ENCODE measurements at places on chromosomes 3 and 15. TPM values are rescaled to one million over a fixed set of nuclear protein-coding genes. Genes with fewer than 3 reads are reported as not detected.

GRCh38 chr3:186682812-186683211 lies 17.0 kb downstream of the HRG start:
- no peak for DNase-seq

GRCh38 chr3:136664771-136665170 lies 87.4 kb downstream of the STAG1 start:
- DNase-seq: no peak

DNA sequence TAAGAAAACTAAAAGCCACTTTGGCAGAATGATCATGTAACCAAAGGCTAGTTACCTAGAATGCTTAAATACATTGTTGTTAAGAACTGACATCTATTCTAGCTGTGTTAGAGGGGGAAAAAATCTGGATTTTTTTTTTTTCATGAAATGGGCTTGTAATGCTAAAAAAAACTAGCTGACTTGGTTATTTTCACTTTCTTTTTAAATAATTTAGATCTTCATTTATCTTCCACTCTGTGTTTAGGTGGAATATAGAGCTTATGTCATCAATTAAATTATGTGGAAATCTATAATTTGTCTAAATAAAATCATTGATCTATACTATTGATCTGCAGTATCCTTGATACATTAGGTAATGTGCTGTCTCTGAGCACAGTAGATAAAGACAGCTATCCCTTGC lies 217.4 kb downstream of the TCF12 start:
- DNase-seq: no peak

DNA sequence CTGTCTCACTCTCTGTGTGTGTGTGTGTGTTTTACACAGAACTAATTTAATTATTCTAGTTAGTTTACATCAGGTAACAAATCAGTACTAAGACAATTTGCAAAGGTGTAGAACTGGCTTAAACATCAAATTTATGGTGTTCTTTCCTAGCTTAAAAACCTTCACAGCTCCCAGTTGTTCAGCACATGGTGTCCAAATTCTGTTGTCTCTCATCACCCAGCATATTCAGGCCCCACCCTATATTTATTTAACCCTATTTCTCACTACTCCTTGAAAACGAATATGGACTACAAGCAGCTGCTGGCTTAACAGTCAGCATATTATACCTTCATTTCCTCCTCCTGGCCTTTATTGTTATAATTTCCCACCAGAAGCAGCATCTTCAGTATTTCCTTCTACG lies 1.2 kb downstream of the IL20RB start:
- no peak for DNase-seq

GRCh38 chr3:37510755-37511154 lies 336.4 kb upstream of the LRRFIP2 start:
- DNase-seq: no peak

IGSF11 gene
- total RNA-seq: not detected

- no peak for DNase-seq
Measured at GRCh38 chr3:49942651-49943050, 2.7 kb downstream of the RBM6 start.

DNA sequence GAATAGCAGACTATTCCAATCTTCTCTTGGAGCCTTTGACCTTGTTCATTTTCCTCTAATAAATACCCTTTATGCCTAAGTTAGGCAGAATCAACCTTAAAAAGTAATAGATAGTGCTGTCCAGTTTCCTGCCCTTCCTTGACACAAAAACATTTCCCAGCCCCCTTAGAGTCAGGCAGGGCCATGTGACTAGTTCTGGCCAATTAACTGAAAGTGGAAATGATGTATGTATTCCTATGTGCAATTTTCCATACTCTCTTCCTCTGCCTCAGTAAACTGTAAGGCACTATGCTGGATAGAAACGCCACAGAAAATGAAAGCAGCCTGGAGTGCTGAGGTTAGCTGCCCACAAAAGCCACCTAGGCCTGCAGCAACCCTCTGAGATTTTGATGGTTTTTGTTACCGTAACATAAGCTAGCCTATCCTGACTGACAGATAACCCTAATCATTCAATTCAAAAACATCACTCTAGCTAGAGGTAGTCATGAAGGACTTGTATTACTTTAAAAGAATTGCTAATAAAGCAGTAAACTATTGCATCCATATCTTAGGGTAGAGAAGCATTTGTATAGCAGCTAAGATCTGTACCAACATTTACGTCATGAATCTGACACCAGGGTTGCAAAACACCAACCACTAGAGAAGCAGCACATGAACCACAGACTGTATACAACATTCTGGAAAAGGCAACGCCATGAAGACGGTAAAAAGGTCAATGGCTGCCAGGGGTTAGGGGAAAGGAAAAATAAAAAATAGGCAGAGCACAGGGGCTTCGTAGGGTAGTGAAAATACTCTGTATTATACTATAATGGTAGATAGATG lies 112.9 kb downstream of the ULK4 start:
- DNase-seq: no peak

GRCh38 chr3:197466586-197467399 lies 89.0 kb downstream of the BDH1 start:
- DNase-seq: peak; percentile 80

CHDH gene
- total RNA-seq: 0.07 TPM
